ENCODE measurements at places on chromosomes 2 and 18. TPM values are rescaled to one million over a fixed set of nuclear protein-coding genes. Genes with fewer than 3 reads are reported as not detected.

GRCh38 chr2:182088681-182089320, 103.1 kb downstream of the PPP1R1C start:
- DNase-seq, result no peak

CHPF gene
- 54.1 TPM for total RNA-seq

GRCh38 chr2:165886487-165887146, 67.0 kb downstream of the TTC21B start:
- no peak for DNase-seq

DNA sequence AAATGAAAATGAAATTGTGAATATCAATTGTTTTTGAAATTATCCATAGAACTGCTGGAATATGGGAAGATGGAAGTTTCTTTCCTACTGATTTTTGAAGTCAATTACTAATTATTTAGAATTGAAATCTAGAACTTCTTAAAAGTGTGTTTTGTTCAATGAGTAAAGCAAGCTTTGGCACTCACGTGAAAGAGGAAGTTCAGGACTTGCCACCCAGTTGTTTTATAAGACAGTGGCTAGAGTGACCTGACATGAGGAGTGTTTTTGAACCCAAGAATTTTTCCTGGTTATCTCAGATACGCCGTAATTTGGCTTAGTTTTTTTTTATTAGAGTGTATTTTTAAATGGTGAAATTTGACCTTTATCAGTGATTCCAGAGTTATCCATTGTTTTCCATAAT, 3.5 kb downstream of the MXD1 start:
- no peak for DNase-seq

PAIP2B gene
- total RNA-seq, result 20.1 TPM

DNAH7 gene
- total RNA-seq, result 0.08 TPM

DNA sequence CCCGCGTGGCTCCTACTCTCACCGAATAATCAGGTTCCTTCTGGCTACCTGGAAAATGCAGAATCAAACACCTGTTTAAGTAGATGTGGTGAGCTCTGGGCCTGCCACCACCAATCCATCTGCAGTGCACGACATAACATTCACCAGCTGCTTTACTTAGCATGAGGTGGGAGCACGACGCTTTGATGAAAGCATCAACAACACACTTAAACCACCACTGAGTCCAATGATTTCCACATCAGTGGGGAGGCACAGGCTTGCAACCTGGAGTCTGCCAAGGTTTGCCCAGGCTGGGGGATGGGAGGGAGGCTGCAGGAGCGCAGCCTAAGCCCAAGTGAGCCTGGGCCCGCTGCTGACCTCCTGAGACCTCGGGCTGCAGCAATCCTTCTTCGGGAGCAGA, 415.5 kb downstream of the MEIS1 start:
- no peak for DNase-seq

- DNase-seq, result no peak
These were observed 4.8 kb downstream of the C2orf66 start for GRCh38 chr2:196804381-196804780.

DNA sequence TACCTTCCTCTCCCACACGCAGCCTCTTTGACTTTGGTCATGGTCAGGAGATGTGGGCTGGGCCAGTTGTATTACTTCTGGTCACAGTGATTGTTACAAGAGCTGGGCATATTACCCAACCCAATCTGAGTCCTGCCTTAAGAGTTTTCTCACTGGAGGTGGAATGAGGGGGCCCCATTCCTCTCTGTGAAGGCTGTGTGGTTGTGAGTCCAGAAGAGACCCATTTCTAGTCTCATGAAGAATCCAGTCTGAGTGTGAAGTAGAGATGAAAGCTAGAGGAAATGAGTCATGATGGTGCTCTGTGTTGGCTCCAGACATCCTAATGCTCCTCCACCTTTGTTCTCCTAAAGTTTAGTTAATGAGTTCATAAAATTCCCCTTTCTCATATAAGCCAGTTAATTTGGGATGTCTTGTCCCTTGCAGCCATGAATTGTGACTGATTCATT, 50.8 kb upstream of the RASGRP3 start:
- no peak for DNase-seq

All from lower leg skin (tissue), 4 donors.